A549 treated with GW870086 at 1 μM for 4 hours (cell line): ENCODE measurements at places on chromosomes 4 and X. TPM values are rescaled to one million over a fixed set of nuclear protein-coding genes. Genes with fewer than 3 reads are reported as not detected.

The GABRG1 gene
- total RNA-seq, result not detected in 5 replicates

The BST1 gene
- total RNA-seq, result 15.9 to 18.1 TPM (median 16.9 TPM) in 5 replicates

The CYSLTR1 gene
- total RNA-seq, result not detected in 5 replicates

The ADAMTS3 gene
- not detected in 5 replicates for total RNA-seq

The ZNF182 gene
- 2.8 to 3.9 TPM (median 3.7 TPM) in 5 replicates for total RNA-seq

The ODAM gene
- not detected in 5 replicates for total RNA-seq

The SLC6A8 gene
- 11.3 to 13.3 TPM (median 11.9 TPM) in 5 replicates for total RNA-seq

The DGAT2L6 gene
- not detected in 5 replicates for total RNA-seq

The ADGRA3 gene
- total RNA-seq, result 15.2 to 18.7 TPM (median 17.4 TPM) in 5 replicates

The STBD1 gene
- total RNA-seq, result 9.5 to 11.5 TPM (median 10.1 TPM) in 5 replicates

The GLUD2 gene
- total RNA-seq, result 1.8 to 2.6 TPM (median 2.5 TPM) in 5 replicates

The GAGE1 gene
- total RNA-seq, result not detected in 5 replicates

The AADAT gene
- 7.0 to 9.7 TPM (median 8.6 TPM) in 5 replicates for total RNA-seq

The IL2RG gene
- total RNA-seq, result 0.15 to 0.49 TPM (median 0.23 TPM) in 5 replicates

The RRH gene
- total RNA-seq, result 0.12 TPM in 1 of 5 replicates, not detected in the others

The ADGRL3 gene
- total RNA-seq, result 0.02 TPM in 1 of 5 replicates, not detected in the others

The GIMD1 gene
- not detected in 5 replicates for total RNA-seq

The GPC3 gene
- total RNA-seq, result 0.15 TPM in 1 of 5 replicates, not detected in the others

The FGD1 gene
- 4.8 to 7.7 TPM (median 6.6 TPM) in 5 replicates for total RNA-seq

The MAGED4 gene
- 0.45 to 11.6 TPM (median 7.3 TPM) in 5 replicates for total RNA-seq

The ZMAT1 gene
- 0.05 TPM in 3 of 5 replicates, not detected in the others for total RNA-seq

The SLITRK4 gene
- not detected in 5 replicates for total RNA-seq

The PSAPL1 gene
- 0.15 to 0.33 TPM (median 0.22 TPM) in 5 replicates for total RNA-seq

The F8A2 gene
- total RNA-seq, result not detected in 5 replicates

The ASMT gene
- total RNA-seq, result 0.30 to 0.58 TPM (median 0.43 TPM) in 4 of 5 replicates, not detected in the other

The VCX2 gene
- not detected in 5 replicates for total RNA-seq

The PAGE2B gene
- total RNA-seq, result not detected in 5 replicates

The SLC2A9 gene
- total RNA-seq, result 0.13 to 1.0 TPM (median 0.53 TPM) in 5 replicates

The NUDT9 gene
- total RNA-seq, result 26.0 to 28.2 TPM (median 26.5 TPM) in 5 replicates

The IL9R gene
- 0.14 to 0.34 TPM (median 0.19 TPM) in 5 replicates for total RNA-seq

The UGT2B11 gene
- total RNA-seq, result 0.08 to 0.21 TPM (median 0.14 TPM) in 4 of 5 replicates, not detected in the other

The P2RY10 gene
- not detected in 5 replicates for total RNA-seq

The CXCL8 gene
- 6.7 to 11.2 TPM (median 8.1 TPM) in 5 replicates for total RNA-seq

The GLRB gene
- total RNA-seq, result 0.66 to 0.85 TPM (median 0.74 TPM) in 5 replicates

The IL21 gene
- not detected in 5 replicates for total RNA-seq

The ZNF711 gene
- total RNA-seq, result 0.53 to 1.0 TPM (median 0.80 TPM) in 5 replicates

The CNGA1 gene
- not detected in 5 replicates for total RNA-seq

The MMRN1 gene
- total RNA-seq, result not detected in 5 replicates
